Smooth muscle cell of the pulmonary artery (primary cell): ENCODE measurements at places on chromosomes 12 and 14. TPM values are rescaled to one million over a fixed set of nuclear protein-coding genes. Genes with fewer than 3 reads are reported as not detected.

Gene INSM2
- not detected in 2 replicates for total RNA-seq

Gene ACSM4
- not detected in 2 replicates for total RNA-seq

Gene TAS2R30
- total RNA-seq: 5.4 and 7.5 TPM in 2 replicates

Gene INHBC
- total RNA-seq: not detected in 2 replicates

Gene CLEC4C
- total RNA-seq: not detected in 2 replicates

Gene AGAP2
- total RNA-seq: 0.17 and 0.20 TPM in 2 replicates

Gene GLT1D1
- total RNA-seq: under 0.01 TPM in 1 of 2 replicates, not detected in the other

Gene P2RX2
- total RNA-seq: not detected in 2 replicates

Gene GTF2H3
- total RNA-seq: 29.8 and 35.6 TPM in 2 replicates

Gene MYBPC1
- total RNA-seq: under 0.01 TPM in 1 of 2 replicates, not detected in the other

Gene CFAP251
- total RNA-seq: 6.7 and 7.9 TPM in 2 replicates

Gene FITM1
- total RNA-seq: 0.20 TPM in 2 replicates

Gene TPH2
- total RNA-seq: not detected in 2 replicates

Gene LRP1
- total RNA-seq: 1,272 and 1,561 TPM in 2 replicates

Gene KRT1
- not detected in 2 replicates for total RNA-seq

Gene HAL
- total RNA-seq: 1.2 TPM in 1 of 2 replicates, not detected in the other

Gene PPP4R4
- 0.33 and 1.4 TPM in 2 replicates for total RNA-seq

Gene LMO3
- total RNA-seq: 0.17 and 0.39 TPM in 2 replicates

Gene SPTB
- 0.13 TPM in 1 of 2 replicates, not detected in the other for total RNA-seq

Gene WNT5B
- total RNA-seq: 50.8 and 69.2 TPM in 2 replicates

Gene NUP37
- total RNA-seq: 20.0 and 28.7 TPM in 2 replicates

Gene C12orf56
- 0.20 and 0.40 TPM in 2 replicates for total RNA-seq

Gene RPS6KL1
- total RNA-seq: 0.13 and 0.43 TPM in 2 replicates

Gene IL25
- total RNA-seq: not detected in 2 replicates

Gene GYS2
- total RNA-seq: 0.03 TPM in 1 of 2 replicates, not detected in the other

Gene GLS2
- total RNA-seq: 0.13 and 0.20 TPM in 2 replicates

Gene KRT79
- not detected in 2 replicates for total RNA-seq

Gene NANOG
- total RNA-seq: not detected in 2 replicates

Gene KRT78
- total RNA-seq: not detected in 2 replicates

Gene CCDC177
- not detected in 2 replicates for total RNA-seq
